ENCODE measurements at places on chromosomes 7 and 10.

GRCh38 chr7:128164061-128164954, 76.8 kb upstream of the LEP start:
- DNase-seq: peak; percentile 36

GRCh38 chr10:67808704-67809103, 29.3 kb downstream of the DNAJC12 start:
- DNase-seq: no peak

- DNase-seq: no peak
Observed at GRCh38 chr10:120940299-120940900, 89.2 kb downstream of the WDR11 start.

DNA sequence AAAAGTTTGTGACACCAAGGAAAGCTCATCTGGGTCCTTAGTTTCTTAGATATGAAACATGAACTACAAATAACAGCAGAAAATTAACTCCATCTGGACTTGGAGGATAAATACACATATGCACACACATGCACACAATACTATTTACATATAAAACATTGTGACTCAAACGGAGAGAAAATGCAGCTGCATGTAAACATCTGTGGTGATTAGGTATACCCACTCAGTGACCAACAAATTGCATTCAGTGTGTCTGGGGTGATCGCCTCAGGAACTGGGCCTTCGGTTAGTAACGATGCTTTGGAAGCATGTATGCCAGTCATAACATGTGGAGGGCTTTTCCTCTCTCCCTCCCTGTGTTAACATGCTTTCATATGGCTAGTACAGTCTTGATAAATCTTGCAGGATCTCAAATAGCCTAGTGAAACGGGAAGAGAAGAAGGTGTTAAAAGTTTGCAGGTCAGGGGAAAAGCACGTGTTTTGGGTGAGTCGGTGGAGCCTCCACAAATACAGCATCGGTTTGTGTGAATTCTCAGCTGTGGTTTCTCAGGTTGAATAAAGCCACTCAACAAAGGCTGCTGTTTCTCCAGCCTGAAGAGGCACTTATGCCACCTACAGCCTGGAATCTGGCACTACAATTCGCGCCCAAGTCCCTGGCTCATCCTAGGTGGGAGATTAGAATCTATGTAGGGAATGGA, 8.7 kb upstream of the GLRX3 start:
- peak; percentile 48 for DNase-seq
